Smooth muscle cell of the brain vasculature (primary cell): ENCODE measurements at places on chromosomes 1 and 21.

DNA sequence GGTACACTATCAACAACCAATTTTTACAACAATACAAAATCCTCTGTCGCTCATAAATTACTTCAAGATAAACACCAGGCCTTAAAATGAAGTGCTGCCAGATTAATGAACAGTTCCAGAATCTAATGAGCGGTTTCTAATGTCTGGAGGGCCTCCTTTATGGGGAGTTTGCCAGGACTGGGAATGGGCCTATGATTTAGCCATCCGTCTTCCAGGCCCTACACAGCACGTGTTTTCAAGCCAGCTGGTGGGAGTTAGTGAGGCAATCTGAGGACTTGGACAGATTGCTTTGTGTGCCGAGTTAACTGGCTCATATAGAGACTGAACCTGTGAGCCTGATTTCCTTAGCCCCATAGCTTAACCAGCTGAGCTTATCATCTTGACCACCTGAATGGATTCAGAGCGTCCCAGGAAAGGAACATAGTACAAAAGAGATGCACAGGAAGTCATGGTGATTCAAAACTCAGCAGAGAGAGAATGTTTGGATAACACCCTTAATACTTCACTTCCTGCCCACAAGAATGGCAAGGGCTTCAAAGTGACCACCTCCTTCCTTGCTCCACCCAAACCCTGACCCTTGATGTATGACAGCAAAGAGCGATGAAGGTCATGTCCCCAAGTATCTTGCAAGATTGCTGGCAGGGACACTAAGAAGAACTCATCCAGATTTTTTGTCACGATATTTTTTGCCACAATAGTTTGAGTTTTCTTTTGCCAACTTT is 143.5 kb downstream of the SLC30A10 start:
- no peak for DNase-seq

- no peak for DNase-seq
Measured at GRCh38 chr1:218439541-218440295, 94.6 kb downstream of the TGFB2 start.

DNA sequence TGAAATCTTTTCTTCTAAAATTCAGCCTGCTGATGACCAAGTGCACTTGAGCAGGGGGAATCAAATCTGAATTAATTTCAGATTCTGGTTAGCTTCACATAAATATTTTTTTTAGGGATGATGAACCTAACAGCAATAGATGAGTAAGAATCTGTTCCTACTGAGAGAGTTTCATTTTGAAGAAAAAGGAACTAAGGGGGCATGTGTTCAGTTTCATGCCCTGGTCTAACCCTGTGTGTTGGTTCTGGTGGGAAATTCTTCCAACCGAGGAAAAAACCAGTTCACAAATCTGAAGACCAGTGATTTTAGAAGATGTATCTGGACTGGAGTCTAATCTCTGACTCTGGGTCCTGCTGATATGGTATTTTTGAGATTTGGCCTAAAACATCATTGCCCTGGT is 13.7 kb downstream of the SELL start:
- no peak for DNase-seq

- peak; percentile 47 for DNase-seq
Measured at GRCh38 chr1:54934869-54935268, 45.6 kb upstream of the TMEM61 start.

DNA sequence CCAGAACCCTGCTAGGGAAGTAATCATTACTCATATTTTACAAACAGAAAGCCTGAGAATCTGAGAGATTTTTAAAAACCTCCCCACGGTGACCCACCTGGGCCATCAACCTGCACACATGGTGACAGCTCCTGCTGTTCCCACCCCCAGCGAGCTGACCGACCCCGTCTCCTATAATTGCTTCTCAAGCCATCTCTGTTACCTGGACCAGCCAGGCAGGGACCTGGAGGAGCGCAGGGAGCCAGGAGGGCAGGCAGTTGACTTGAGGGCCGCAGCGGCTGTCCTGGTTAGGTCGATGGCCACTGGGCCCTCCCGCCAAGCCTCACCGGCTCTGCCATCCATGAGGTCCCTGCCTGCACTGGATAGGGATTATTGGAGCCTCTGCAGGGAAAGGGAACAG is 7.7 kb downstream of the TFF2 start:
- DNase-seq, result no peak

DNA sequence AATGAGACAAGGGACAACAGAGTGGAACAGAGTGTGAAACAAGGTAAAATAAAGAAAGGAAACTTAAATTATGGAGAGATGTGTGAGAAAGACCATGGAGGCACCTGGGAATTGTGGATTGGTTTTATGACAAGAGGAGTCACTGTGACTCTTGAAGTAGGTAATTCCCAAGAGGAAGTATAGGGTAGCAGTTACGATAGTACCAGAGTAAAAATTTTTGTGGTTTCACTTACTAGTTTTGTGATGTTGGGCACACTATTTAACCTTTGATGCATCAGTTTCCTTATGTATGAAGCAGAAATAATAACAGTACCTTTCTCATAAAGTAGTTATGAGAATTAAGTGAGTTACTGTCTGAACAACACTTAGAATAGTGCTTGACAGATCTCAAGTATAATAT is 267.9 kb upstream of the DPYD start:
- no peak for DNase-seq

DNA sequence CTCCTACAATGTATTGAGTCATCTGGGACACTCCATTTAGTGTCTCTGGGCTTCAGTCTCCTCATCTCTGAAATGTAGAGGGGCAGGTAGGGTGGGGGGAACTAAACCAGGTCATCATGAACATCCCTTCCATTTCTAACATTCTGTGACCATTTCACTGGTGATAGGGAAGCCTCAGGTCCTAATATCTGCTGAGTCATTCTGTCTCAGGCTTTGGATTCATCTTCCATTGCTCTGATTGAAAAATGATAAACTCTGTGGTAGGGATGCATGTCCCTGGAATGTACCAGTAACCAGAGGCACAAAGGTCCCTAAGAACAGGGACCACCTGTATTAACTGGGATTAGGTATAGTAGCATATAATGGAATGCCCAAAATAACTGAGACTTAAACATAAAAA is 36.2 kb upstream of the LRRC52 start:
- no peak for DNase-seq

DNA sequence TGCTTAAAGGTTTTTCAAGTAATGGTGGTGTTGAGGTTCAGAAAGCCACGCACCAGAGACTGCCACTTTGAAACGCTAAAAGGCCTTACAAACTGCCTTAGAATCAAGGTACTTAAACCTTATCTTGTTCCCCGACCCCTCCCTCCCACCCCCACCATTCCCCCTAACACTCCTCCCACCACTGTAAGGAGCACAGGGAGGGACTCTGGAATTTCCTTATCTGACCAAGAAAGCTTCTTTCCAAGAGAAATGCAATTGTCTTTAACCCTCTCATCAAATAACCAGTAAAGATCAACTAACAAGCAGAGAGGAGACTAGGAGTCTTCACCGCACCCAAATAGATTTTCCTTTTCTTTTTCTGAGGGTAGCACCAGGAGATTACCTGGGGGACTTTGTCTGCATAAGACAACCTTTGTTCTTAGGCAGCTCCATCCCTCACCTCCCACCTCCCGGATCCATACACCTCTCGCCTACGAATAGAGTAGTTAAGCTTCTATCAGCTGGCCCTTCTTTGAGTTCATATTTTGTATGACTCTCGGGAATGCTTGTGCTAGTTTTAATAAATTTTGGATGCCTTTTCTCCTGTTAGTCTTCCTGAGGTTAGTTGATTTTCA is 137.7 kb upstream of the ADGRL2 start:
- no peak for DNase-seq

DNA sequence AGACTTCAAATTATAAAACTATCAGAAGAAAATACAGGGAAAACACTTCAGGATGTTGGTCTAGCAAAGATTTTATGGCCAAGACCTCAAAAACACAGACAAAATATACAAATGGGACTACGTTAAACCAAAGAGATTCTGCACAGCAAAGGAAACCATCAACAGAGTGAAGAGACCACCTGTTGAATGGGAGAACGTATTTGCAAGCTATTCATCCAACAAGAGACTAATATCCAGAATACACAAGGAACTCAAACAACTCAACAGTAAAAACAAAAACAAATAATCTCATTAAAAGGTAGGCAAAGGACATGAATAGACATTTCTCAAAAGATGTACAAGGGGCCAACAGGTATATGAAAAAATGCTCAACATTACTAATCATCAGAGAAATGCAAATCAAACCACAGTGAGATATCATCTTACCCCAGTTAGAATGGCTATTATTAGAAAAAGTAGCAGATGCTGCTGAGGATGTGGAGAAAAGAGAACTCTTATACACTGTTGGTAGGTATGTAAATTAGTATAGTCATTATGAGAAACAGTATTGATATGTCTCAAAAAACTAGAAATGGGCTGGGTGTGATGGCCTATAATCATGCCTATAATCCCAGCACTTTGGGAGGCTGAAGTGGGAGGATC is 112.6 kb downstream of the LRIG2 start:
- DNase-seq, result no peak

- no peak for DNase-seq
Measured at GRCh38 chr1:197928849-197929336, 11.7 kb downstream of the LHX9 start.

DNA sequence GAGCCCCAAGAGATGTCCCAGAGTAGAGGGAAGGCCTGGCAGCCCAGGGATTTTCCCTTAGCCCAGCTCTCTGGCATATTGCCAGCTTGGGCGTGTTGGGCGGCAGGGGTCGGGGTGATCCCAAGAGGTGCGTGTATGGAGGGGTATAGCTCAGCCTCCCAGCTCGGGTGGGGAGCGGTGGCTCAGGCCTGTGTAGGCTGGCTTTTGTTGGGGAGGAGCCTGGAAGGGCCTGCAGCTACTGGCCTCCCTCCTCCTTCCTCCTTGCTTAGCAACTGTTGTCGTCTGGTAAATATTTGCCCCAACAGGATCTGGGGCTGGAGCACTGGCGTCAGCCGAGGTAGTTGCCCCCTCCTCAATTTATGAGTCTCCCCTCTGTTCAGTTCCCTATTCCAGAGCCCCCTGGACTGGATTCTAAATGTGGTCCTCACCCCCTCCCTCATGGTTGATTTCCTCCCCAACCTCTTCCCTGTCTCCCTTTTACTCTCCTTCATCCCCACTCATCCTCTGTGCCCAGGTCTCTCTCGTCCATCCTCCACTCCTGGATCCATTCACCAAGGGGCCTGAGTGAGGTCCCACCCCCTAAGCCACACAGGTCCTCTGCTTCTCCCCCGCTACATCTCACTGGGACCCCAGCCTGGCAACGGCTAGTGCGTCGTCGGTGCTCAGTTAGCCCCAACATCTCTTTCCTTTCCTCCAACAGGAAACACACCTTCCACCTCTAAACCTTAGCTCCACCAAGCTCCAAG is 10.3 kb upstream of the LMNA start:
- no peak for DNase-seq

DNA sequence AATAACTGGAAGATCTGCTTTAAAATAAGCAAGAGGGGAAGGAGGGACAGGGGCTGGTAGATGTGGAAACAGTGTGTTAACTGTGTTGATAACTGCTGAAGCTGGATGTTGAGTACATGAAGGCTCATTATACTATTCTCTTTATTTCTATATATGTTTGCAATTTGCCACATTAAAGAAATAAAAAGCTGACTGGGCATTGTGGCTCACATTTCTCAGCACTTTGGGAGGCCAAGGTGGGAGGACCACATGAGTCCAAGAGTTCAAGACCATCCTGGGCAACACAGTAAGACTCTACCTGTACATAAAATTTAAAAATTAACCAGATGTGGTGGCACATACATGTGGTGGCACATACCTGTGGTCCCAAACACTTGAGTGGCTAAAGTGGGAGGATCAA is 6.7 kb downstream of the ASH1L start:
- DNase-seq, result no peak
